ENCODE measurements at places on chromosomes 5 and 9.

- no peak for DNase-seq
These were observed 213.6 kb downstream of the MAPKAP1 start for GRCh38 chr9:125493384-125493783.

DNA sequence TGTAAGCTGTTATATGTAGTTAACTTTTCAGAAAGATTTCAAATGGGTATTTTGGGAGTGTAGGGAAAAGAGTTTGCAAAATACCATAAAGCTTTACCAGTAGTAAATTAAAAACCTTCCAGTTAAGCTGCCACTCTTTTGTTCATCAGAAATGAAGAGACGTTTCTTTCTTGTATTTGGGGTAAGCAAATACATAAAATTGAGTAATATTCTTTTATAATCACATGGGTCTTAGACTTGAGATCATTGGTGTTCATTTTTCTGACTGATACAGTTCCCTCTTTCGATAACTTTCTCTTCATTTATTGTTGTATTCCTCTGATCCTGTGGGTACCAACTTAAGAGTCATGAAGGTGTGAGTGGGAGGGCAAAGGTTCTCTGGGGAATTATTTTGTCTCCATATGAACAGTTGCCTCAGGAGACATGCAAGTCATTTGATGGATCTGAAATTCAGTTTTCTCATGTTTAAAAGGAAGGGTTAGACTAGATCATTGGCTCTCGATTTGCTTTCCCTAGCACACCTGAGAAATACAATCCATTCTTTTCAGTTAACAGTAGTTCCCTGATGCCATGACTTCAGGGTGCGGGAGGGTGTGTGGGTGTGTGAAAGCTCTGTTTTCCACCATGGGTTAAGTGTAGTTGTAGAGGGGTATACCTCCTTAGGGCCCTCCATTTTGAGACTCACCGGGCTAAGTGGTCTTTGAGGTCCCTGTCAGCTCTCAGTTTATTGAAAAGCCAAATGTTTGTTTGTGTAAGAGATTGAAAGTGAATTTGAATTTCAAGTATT is 47.7 kb downstream of the CNTRL start:
- peak; percentile 15 for DNase-seq

DNA sequence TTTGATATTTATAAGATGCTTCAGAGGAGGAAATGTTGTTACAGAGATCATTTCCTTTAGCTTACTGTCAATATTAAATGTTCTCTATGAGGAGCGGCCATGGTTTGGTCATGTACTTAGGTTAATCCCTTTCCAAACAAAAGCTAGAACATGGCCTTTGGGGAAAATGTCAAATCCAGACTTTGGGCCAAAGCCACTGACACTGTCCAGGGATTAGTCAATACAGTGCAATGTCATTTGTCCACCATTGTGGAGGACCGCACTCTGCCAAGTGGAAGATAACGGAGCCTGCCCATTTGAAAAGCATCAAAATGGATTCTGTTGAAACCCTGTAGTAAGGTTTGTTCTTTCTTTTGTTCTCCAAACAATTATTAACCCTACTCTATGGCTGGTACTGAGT is 50.1 kb downstream of the FRMPD1 start:
- no peak for DNase-seq

DNA sequence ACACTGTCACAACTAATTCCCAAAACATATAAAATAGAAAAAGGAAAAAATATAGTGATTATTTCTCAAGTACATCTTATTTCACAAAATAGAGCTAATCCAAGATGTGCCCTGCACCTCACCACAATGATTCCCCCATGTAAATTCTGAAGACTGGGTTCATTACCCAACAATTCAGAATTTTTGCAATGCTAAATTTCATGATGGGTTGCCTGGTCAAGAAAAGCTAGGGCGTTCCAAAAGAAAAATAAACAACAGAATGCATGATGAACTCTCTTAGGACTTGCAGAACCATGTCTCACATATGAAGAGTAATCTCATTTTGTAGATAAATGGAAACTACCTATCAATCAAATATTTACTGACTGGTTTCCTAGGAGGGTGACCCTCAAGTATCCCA is 259.6 kb upstream of the NFIL3 start:
- no peak for DNase-seq

- DNase-seq: peak; percentile 40
These were observed 3.6 kb downstream of the ALDH1A1 start for GRCh38 chr9:72949244-72949582.

DNA sequence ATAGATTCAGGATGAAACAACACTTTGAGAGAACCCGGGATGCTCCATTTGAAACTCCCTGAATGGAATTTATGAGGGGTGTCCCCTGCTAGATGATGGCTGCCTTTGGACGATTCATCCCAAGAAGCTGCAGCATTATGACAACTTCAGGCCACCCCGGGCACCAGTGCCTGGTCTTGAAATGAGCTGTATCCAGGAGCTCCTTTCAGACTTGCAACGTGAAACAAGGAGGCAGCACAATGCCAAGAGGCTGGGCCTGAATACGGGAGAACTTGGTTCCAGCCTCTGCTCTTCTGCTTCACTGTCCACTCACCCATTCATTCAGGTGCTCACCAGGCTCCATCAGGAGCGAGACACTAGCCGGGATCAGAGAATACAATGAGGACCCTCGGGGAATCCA is 78.3 kb downstream of the STK10 start:
- no peak for DNase-seq

GRCh38 chr5:90519081-90519480 is 10.3 kb downstream of the LYSMD3 start:
- no peak for DNase-seq

GRCh38 chr5:146799671-146800070 is 78.9 kb downstream of the PPP2R2B start:
- no peak for DNase-seq

- no peak for DNase-seq
These were observed 28.6 kb downstream of the UGCG start for GRCh38 chr9:111925017-111925770.

DNA sequence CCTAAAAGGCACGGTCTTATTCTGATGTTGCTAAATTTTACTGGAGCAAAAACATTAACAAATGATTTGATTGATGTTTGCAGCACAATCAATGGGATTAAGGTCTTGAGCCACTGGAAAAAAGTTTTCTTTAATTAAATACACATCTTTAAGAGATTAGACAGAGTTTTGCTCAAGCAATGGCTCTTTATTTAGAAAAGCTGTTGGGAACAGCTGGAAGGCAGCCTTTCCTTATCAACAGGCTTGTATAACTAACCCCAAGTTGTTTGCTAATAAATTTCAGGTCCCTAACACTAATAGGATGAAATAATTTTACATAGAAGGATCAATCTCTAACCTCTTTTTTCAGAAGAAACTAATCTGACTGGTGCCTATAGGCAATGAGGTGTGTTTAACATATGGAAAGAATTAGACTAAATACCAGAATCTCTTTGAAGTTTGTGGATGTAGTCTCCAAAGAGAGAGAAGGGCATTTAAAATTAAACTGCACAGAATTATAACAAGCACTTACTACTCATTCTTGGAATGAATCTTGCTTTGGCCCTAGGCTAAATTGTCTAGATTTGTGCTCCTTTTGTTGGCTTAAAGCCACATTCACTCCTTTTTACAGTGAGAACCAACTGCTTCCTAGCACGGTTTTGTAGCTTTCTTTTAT is 67.3 kb upstream of the TNFAIP8 start:
- no peak for DNase-seq

- DNase-seq: peak; percentile 19
These were observed 122.0 kb downstream of the GDNF start for GRCh38 chr5:37717613-37718431.

GRCh38 chr5:78647838-78648358 is 674 bp downstream of the LHFPL2 start:
- no peak for DNase-seq

DNA sequence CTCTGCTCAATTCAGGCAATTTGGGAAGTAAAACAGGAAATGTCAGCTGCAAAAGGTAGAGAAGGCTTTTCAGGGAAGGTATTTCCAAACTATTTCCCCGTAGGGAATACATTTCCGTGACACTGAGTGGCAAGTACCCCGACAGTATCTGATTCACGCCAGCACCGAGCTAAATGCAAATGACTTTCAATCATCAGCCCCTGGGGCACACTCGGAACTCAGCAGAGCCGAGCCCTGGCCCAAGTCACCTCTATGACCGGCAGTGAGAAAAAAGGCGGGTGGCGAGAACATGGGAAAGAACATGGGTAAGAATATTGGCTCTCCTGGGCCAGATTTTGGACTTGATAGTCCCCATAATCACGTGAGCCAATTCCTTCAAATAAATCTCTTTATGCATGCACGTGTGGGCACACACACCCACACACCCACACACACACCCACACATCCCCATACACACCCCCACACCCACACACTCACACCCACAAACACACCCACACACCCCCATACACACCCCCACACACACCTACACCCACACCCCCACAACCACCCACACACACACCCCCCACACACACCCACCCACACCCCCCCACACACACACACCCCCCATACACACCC is 43.0 kb downstream of the COL23A1 start:
- DNase-seq: no peak

- DNase-seq: no peak
These were observed 182.7 kb upstream of the PPP1R26 start for GRCh38 chr9:135296735-135297455.

DNA sequence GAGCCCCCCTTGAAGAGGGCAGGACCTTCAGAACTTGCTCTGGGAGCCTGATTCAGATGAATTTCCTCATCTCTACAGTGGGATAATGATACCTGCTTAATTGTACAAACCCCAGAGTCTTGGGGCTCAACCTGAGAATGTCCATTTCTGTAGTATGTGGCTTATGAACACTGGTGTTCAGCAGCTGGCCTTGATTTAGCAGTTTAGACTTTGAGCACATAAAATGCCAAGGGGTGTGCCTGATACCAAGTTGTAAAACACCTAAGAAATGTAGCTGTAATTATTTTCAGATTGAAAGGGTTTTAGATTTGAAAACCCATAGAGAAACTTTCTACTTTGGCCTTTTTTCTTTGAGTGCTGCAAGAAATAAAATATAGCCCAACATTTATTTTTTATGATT is 44.9 kb downstream of the SFXN1 start:
- DNase-seq: no peak

- no peak for DNase-seq
These were observed 667 bp upstream of the FRRS1L start for GRCh38 chr9:109167716-109168115.

GRCh38 chr5:138603249-138603920 is 28.2 kb upstream of the HSPA9 start:
- DNase-seq: no peak

DNA sequence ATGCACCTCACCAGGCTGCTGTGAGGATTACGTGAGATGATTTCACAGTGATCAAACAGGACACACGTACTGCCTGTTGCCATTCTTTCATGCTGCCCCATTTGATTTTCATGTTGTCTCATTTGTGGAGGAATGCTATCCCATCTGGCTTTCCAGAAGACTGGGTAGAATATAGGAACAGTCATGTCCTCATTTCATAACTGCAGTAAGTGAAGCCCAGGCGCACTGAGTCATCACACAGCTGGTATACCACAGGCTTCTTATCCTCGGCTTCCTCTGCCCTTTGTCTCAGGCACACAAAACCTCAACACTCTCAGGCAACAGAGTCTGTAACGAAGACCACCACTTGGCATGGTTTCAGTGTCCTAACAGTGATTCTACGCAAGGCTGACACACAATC is 62.3 kb downstream of the LHFPL2 start:
- DNase-seq: peak; percentile 91

GRCh38 chr5:97458851-97459250 is 275.8 kb upstream of the RIOK2 start:
- DNase-seq: no peak

GRCh38 chr5:60401526-60401925 is 298.4 kb downstream of the DEPDC1B start:
- no peak for DNase-seq

- DNase-seq: no peak
These were observed 27.9 kb downstream of the SPRY4 start for GRCh38 chr5:142296914-142297417.

DNA sequence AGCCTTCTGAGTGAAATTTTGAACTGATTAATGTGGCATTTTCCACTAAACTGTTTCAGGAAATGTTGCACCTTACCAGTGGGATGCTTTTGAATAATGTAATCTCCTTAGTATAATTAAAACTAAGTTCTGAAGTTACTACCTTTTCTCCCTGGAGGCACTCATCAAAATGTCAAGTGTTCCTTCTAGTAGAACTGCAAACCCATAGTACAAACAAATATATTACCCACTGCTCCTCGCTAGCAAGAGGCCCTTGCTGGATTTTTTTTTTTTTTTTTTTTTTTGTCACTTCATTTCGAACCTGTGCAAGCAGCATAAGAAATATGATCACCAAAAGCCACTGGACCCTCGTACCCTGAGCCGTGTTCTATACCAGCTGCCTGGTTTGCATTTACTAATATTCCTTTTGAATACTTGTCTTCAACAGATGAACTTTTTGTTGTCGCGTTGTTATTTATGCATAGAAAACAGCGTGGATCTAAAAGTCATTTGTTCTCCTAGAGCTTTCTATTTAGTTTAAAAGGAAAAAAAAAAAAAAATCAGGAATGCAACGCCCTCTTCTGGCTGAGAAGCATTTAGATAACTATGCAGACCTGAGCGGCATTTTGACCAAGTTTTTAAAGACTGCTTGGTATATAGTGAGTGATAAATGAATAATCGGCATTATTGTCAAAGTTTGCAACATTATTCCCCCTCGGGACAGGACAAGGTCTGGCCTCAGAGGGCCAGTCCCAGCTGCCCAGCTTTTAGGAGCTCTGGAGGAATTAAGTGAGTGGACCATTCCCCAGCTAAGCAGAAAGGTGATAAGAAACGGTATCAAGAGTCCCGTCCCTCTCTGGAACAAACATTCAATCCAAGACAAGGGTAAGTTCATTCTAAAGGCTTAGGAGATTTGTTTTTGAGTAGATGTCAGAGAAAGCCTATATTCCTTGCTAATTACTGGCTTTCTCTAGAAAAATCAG is 162.5 kb upstream of the KIF2A start:
- peak; percentile 65 for DNase-seq

- no peak for DNase-seq
These were observed 58.3 kb upstream of the LHFPL2 start for GRCh38 chr5:78706825-78707224.

DNA sequence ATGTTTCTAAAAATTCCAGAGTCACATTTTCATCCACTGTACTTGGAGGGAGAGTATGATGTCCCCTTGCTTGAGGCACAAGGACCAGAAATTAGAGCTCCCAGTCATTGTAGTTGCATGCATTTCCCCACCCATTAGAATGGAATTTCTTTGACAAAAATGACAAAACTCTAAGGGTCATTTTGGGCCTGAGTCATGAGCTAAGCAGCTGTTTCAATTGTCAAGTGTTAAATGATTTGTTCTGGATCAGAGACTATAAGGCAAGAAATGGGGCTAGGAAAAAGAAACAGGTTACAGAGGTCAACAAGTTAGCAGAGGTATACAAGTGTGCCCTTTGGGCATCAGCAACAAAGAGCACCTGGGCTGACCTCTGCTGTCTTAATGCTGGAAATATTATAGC is 131.2 kb upstream of the IQGAP2 start:
- DNase-seq: no peak

- DNase-seq: no peak
These were observed 737.2 kb upstream of the ZNF608 start for GRCh38 chr5:125483609-125484008.
